ENCODE measurements at places on chromosomes 16 and 17.

DNA sequence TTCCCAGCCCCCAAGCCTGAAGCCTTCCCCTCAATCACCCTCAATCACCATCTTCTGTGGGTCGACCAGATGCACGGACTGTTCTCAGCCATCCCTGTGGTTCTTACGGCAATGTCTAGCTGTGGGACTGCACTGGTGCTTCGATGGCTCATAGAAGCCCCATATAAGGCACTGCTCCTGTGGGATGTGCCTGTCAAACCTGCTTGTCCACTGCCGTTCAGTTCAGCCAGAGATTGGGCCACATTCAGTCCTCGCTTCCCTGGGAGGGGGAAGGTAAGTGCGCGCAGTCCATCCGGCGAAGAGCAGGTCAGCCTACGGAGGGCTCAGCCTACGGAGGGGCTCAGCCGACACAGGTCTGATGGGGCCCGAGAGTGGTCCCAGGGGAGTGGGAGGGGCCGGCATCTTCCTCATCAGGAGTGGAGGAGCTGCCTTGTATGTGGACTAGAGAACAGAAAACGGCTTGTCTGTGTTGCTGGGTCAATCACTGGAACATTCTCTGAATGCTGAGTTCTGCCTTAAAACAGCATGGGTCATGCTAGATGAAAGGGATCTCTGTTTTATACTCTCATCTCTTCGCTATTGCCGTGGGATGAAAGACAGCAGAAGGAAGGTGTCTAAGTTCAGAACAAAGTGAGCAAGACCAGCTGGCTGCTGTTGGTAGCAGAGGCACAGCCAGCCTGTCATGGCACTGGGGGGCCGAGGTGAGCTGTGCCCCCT, at the start of gene CARD14:
Gene CARD14, plus strand, starts transcription at position 247 of the 717 bp plus-strand sequence. CDS start 11,409 bp downstream, outside the sequence.
- no peak for DNase-seq

GRCh38 chr16:63497408-63497807, 1461.2 kb upstream of the CDH8 start:
- DNase-seq = peak; percentile 14

GRCh38 chr17:64209983-64210382, 53.1 kb downstream of the TEX2 start:
- DNase-seq = no peak

DNA sequence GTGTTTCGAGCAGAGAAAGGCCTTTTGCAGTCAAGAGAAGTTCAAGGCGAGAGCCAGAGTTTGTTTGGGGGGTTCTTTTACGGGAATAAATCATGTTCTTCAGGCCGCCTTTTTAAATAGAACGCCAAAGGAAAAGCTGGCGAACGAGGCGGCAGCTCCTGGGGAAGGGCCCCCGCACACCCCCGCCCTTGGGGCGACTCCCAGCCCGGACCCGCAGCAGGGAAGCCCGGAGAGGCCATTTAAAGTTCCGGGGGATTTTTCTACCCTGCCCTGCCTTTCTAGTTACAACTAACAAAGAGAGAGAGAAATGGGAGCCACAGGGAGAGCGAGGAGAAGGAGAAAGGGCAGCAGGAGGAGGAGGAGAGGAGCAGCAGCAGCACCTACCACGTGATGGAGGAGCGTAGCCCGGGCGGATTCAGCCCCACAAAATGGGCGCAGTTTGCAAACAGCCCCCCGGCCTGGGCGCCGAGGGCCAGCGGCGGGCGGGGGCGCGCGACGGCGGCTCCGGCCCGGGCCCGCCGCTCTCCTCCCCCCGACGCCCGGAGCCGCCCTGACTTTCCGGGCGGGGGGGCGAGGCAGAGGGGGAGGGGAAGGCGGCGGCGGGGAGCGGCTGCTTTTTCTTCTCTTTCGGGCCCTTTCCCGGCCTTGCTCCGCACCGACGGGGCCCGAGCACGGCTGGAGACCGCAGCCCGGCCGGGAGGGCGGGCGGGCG, 634 bp downstream of the KANSL1 start:
- peak; percentile 69 for DNase-seq

DNA sequence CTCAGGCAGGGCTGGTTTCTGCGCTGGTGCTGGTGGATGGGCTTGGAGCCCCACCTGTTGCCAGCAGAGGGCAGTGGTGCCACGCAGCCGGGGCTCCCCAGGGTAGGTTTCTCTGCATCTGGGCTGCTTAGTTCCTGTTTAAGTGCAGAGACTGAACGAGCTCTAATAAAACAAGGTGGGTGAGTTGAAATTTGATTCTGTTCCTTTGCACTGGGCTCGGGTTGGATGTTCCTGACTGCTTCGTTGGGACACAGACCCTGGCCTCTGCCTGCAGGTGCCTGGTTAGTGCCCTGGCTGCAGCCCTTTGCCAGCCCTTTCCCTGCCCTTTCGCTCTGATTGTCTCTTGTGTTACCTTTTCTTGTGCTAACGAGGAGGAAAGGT, 30.0 kb downstream of the TBCD start:
- peak; percentile 85 for DNase-seq
